Occipital lobe (tissue), 3 donors: ENCODE measurements at places on chromosomes 12 and 14. TPM values are rescaled to one million over a fixed set of nuclear protein-coding genes. Genes with fewer than 3 reads are reported as not detected.
A peak's percentile ranks its signal among the peaks of the same experiment; 100 is the strongest.

SLC16A7 gene
- total RNA-seq, result 44.9 TPM

CLEC9A gene
- total RNA-seq, result not detected

TMEM30B gene
- 0.16 TPM for total RNA-seq

SLC25A21 gene
- total RNA-seq, result 0.78 TPM

ALG10 gene
- total RNA-seq, result 32.1 TPM

CMA1 gene
- not detected for total RNA-seq

DCN gene
- 46.3 TPM for total RNA-seq

HOXC4 gene
- not detected for total RNA-seq

BCAT1 gene
- 45.2 TPM for total RNA-seq

USP5 gene
- 66.8 TPM for total RNA-seq

- DNase-seq, result no peak
Measured at GRCh38 chr12:22190969-22191368, 143.5 kb downstream of the ST8SIA1 start.

DNA sequence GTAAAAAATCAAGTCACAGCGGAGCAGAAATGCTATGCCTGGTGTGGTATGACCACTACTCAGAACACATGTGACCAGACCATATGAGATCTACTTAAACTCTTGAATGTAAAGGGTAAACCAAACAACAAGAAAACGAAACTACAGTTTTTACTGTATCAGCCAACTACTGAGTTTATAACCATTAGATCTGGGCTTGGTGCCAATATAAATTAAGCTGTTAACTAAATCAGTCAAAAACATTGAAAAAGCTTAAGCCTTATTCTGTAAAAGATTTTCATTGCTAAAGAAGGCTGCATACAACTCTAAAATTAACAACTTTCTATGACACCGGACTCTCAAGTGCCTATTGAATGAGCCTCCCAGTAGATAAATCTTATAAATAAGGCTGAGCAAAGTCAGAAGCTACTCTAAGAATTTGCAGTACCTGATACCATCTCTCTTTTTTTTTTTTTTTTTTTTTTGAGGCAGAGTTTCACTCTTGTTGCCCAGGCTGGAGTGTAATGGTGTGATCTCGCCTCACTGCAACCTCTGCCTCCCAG is 35.4 kb downstream of the SPTLC2 start:
- DNase-seq, result no peak

GRCh38 chr12:50243507-50243906 is 39.8 kb downstream of the LIMA1 start:
- no peak for DNase-seq

DNA sequence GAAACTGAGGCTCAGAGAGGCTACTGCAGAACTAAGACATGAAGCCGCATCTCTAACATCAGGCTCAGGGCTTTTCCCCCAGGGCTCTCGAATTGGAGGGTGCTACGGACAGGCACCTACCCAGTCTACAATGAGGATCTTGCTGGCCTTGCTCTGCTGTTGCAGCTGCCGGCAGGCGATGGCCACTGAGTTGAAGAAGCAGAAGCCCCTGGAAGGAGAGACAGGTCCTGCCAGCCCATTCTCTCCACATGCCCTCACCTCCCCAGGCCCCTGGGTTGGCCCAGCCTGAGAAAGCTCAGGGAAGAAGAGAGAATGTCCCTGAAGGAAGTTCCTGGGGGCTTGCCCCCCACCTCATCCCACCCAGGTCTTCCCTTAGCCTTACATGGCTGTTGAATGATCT is 16.1 kb downstream of the SLC48A1 start:
- no peak for DNase-seq

GRCh38 chr12:55724226-55724939 is 4.2 kb downstream of the RDH5 start:
- no peak for DNase-seq

DNA sequence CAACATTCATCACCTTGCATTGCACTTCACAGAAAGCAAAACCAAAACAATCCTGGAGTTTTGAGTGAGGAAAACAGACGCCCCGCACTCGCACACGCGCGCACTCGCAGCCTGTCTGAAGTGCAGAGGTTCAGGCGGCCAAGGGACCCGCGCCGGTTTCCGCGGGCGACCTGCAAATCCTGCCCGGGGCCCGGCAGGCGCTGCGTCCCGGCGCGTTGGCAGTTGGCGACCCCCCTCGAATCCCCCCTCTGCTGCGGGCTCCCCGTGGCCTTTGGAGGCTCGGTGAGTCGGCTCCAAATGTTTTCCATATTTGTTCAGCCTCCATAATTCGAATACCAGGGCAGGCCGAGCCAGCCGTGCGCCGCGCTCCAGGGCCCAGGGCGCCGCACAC is at the start of gene SSPN:
Gene SSPN (plus strand): TSS at position 324 of the 391 bp plus-strand sequence. CDS start 100 bp downstream, outside the sequence.
- DNase-seq, result peak; percentile 64

DNA sequence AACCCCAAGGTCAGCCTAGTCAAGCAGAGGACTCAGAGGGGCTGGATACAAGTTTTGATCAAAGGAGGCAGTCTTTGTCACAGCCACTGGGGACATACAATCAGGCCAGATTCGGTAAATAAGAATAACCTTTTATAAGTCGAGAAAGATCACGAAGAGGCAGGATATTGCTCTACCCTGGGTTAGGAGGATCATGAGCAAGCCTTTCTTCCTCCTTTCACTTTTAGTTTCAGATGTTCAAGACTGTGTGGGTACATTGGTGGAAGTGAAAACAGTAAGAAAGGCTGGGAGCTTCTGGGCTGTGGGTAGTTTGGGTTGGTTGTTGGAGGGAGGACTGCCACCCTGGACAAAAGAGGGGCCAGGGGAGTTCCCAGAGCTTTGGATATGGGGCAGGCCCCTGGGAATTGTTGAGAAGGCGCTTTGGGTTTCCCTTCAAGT is 127.7 kb downstream of the SNAPC1 start:
- no peak for DNase-seq

GRCh38 chr12:20696181-20696905 is 1.2 kb downstream of the SLCO1C1 start:
- no peak for DNase-seq

DNA sequence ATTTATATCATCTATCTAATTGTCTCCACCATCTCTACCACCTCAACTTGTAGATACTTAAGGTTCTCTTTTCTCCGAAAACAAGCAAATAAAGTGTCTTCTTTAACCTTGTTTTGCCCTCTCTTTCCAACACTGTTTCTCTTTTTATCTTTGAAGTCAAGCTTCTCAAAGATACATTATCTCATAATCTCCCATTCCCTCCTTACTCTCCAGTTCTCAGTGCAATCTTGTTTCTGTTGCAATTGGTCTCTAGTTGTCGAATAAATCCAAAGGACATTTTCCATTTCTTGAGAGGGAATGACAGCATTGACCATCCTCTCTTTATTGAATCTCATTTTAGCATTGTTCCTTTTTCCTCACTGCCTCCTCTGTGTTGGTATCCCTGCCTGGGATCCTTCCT is 383.3 kb downstream of the SOX5 start:
- DNase-seq, result no peak

DNA sequence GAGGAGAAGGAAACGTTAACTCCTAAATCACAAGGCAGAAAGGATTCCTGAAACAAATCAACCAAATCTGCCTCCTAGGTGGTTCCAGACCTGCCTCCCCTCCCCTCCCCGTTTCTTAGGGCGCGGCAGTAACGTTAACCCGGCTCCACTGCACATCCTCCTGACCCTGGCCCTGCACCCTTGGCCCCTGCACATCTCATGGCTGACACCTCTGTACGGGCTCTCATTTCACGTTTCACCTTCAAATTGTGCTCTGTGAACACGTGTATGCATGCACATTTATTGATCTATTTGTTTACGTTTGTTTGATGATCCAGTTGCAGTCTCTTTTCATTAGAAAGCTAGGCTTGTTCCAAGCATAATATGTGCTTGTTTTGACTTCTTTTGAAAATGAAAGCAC is 358.1 kb downstream of the ADGRD1 start:
- no peak for DNase-seq

DNA sequence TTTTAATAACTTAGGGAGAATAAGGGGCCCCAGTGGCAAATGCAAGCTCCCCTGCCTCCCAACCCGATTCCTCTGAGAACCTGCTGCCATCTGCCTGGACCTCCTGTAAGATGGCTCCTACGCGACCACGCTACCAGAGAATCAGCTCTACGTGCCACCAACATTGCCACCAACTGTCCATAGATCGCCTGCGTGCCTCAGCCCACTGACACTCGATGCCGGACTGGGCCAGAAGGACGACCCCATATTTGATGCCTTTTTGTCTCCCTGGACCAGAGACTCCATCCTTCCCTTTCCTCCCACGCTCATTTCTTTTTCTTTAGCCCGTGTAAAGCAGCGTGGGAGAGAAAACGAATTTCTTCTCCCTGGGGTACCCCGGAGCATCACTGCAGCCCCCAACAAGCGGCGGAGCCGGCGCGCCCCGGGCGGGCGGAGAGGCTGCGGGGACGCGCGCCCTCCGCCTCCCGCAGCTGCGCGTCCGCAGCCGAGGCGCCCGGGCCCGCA is 565 bp upstream of the KLHL42 start:
- DNase-seq, result peak; percentile 55

GRCh38 chr14:77570706-77571268 is 45.6 kb downstream of the SPTLC2 start:
- no peak for DNase-seq

DNA sequence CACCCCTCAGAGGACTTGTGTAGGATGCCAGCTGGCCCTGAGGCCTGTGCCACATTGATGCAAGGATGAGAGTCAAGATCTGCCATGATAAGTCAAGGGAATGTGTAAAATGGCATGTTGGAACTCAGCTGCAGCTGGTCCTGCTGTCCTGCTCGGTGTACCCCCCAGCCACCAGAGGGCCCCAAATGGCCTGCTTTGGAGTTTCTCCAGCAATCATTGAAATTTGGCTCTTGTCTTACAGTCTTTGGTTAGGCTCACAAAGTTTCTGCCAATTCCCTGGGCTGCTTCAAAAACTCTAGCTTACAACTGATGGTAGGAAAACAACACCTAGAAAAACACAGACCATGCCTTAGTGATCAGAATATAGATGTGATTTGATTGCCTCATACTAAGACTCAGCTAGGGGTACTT is 76.8 kb downstream of the HSD17B6 start:
- peak; percentile 6 for DNase-seq

DNA sequence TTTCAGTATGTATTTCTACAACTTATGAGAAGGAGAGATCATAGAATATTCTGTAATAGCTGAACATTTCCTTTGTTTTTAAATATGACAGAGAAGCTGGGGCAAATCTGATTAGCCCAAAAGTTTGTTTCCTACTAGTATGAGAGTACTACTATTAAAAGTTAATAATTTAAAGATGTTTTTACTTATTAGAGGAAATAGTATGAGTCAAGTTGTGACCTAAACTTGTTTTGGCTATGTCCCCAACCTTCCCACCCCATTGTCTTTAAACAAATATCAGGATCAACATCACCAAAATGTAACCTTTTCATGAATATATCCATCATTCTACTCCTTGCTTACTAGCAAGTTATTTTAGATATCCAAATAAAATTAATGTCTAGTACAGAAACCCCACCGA is 10.5 kb downstream of the GNPNAT1 start:
- DNase-seq, result no peak

GRCh38 chr12:103930787-103931735 is 851 bp downstream of the HSP90B1 start:
- DNase-seq, result peak; percentile 12

DNA sequence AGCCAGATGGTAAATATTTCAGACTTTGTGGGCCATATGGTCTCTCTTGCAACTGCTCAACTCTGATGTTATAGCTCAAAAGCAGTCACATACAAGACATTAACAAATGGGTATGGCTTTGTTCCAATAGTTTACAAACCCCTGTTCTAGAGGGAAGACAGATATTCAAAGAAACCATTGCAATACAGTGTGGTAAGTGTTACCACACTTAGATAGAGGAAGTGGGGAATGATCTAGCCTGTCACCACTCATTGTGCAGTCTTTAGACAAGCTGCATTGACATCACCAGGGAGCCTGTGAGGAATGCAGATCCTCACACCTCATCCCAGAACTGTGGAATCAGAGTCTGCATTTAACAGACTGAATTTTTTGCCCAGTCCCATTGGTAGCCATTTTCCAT is 80.0 kb upstream of the RGS6 start:
- DNase-seq, result no peak

- DNase-seq, result no peak
Measured at GRCh38 chr12:104752881-104753280, 205.2 kb downstream of the SLC41A2 start.

GRCh38 chr14:87430810-87431209 is 562.2 kb downstream of the GALC start:
- no peak for DNase-seq

DNA sequence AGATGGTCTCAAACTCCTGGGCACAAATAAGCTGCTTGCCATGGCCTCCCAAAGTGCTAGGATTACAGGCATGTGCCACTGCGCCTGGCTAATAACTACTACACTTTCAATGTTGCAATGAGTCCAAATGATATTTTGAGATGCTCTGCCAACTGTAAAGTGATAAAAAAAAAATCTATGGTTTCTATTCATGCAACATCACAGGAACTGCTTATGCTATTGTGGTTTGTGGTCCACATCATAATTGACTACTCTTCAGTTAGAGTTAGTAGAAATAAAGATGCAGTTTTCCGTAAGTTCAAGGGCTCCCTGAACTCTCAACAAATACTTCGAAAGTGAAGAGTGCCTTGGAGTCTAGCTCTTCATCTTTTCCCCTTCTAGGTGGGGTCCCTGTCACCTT is 239.4 kb downstream of the C12orf75 start:
- no peak for DNase-seq

- DNase-seq, result no peak
Measured at GRCh38 chr12:100986595-100987547, 192.3 kb downstream of the ANO4 start.

DNA sequence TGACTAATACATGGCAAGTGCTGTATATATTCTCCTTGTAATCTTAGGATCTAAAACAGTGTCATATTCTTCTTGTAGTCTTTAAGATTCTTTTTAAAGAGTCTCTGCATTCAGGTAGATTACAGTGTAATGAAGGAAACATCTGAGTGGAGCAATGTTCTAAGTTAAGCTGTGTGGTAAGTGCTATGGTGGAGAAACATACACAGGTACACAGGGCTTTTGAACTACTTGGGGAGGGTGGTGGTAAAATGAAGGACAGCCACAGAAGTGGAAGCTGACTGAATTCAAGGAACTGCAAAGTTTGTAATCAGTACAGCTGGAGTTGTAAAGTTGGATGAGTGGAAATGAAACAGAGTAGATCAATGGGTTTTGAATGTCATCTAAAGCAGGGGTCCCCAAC is 27.8 kb downstream of the ACSS3 start:
- no peak for DNase-seq

DNA sequence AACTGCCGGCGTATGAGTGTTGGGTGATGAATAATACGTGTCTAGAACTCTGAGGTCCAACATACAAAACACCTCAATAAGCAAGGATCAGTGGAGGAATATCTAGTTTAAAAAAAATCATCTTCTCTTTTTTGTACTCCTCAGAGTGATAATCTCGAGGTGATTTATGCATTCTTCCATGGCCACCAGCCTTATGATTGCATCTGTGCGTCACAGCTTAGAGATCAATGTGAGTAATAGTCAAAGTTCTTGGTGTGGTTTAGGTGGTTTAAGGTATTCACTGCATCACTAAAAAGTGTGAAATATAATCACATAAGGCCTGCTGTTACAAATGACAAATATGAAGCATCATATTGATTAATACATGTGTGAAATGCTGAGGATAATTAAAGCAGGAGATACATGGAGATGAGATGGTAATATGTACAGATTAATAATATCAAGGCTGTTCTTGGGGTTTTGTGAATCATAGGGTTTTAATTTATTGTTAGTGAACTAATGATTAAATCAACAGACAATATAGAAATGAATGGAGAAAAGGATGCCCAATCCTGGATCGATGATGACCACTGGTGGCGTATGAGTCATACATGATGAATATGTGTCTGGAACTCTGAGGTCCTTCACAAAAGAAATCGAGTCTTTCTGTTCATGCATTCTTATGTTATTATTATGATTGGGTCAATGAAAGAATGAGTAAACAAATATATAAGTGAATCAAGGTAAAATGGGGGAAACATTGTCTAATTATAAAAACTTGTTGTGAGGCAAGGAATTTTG is 68.8 kb upstream of the RTL1 start:
- DNase-seq, result no peak
